Stomach (tissue), 19 donors: ENCODE measurements at places on chromosomes 6 and 20. TPM values are rescaled to one million over a fixed set of nuclear protein-coding genes. Genes with fewer than 3 reads are reported as not detected.

TEAD3 gene
- total RNA-seq, result 49.1 TPM

ZNF184 gene
- not detected for total RNA-seq

VWA7 gene
- total RNA-seq, result 18.3 TPM

C6orf15 gene
- not detected for total RNA-seq
